Left kidney (tissue), 8 donors: ENCODE measurements at places on chromosomes 11 and 22.

- DNase-seq = peak; percentile 24
These were observed 1.2 kb downstream of the GUCD1 start for GRCh38 chr22:24553597-24554312.

DNA sequence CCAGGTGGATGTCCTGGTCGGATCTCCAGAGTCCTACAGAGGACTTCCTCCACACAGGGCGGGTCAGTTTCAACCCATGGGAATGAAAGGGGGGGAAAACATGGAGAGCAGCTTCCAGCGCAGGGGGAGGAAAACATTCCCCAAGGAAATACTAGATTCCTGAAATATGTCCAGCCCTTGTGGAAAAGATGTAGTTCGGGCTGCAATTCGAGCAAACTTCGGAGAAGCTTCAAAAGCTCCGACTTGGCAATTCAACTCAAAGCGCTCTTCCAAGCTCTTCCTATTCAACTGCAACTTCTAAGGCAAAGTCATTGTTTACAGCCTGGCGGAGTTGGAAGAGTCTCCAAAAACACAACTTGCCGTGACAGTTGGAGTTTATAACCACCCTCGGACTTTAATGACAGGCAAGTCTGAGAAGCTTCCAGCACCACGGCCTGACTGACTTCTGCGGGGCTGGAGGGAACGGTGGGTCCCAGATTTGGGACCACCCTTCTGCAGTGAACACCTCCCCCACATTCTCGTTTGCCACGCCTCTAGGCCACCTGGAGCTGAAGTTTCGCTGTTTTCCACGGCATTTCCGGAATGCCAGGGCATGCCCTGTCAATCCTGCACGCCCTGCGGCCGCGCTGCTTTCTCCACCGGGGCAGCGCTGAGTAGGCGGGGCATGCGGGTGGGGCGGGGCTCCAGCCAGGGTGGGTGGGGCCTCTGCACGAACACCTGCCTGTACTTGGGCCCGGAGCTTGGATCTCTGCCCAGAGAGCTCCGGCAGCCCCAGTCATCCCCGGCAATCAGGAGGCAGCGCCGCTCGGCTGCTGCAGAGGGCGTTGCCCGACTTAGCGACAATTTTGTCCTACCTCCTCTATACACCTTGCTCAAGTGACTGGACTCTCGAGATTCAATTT lies 49.0 kb upstream of the BIRC3 start:
- peak; percentile 82 for DNase-seq

DNA sequence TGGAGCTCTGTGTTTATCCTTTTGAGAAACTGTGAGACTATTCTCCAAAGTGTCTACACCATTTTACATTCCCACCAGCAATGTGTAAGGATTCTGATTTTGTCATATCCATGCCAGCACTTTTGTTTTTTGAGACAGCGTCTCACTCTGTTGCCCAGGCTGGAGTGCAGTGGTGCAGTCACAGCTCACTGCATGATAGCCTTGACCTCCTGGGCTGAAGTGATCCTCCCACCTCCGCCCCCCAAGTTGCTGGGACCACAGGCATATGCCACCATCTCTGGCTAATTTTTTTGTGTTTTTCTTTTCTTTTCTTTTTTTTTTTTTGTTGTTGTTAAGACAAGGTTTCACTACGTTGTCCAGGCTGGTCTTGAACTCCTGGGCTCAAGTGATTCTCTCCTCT lies 35.3 kb downstream of the PPP6R3 start:
- DNase-seq = no peak

DNA sequence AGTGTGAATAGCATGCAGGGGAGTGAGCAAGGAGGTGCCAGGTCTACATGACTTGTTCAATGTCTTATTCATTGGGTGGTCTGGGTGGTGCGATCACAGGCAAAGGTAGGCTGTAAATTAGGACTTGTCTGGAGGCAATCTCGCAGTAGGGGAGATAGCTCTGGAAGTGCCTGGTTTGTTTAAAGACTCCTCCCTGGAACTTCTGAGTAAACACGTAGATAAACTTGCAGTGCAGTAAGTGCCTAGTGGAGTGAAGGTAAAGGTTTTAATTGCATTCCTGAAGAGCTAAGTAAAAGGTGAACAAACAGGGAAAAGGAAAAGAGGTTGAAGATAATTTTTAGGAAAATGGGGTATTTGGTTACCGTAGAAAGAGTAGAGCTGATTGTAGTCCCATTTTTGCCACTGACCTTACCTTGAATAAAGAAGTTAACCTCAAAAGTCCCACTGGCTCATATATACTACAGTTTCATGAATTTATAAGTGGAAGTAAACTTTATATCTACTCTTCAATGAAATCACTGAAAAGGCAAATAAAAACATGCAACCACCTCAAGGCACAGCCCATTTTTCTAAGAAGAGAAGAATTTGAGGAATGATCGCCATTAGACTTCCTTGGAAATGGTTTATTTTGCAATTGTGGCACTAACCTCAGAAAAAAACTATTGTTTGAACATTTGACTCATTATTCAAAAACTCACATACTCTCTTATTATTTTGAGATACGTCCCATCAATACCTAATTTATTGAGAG lies 44.3 kb downstream of the AASDHPPT start:
- DNase-seq = no peak

DNA sequence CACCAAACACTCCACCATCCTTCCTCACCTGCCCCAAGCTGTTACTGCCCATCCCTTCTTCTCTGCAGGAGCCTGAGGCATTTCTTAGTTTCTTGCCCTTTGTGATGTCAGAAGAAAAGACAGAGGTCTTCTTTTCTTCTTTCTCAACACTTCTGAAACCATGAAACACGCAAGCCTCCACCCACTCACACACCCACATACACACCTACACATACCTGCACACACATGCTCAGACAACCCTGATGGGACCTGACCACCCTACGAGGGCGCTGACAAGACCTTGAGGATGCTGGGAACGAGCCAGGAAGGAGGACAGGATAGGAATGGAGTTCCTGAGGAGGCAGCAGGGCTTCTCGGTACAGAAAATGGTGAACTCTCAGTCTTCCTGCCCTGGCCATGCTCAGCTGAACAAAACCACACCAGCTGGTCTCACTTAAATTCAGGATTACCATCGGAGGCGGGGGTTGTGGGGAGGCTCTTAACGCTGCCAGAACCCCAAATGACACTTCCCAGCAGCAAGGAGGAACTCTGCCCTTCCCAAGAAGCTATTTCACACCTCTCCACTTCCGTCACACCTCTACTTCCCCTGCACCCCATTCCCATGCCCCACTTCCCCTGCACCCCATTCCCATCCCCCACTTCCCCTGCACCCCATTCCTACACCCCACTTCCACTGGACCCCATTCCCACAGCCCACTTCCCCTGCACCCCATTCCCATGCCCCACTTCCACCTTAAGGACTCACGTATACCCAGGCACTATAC lies 41.0 kb downstream of the CSF2RB start:
- DNase-seq = no peak

GRCh38 chr11:113023228-113023627 lies 62.0 kb downstream of the NCAM1 start:
- no peak for DNase-seq

GRCh38 chr11:117793583-117793982 lies 3.4 kb downstream of the DSCAML1 start:
- DNase-seq = no peak

GRCh38 chr11:64007629-64008282 lies 21.5 kb downstream of the OTUB1 start:
- no peak for DNase-seq

DNA sequence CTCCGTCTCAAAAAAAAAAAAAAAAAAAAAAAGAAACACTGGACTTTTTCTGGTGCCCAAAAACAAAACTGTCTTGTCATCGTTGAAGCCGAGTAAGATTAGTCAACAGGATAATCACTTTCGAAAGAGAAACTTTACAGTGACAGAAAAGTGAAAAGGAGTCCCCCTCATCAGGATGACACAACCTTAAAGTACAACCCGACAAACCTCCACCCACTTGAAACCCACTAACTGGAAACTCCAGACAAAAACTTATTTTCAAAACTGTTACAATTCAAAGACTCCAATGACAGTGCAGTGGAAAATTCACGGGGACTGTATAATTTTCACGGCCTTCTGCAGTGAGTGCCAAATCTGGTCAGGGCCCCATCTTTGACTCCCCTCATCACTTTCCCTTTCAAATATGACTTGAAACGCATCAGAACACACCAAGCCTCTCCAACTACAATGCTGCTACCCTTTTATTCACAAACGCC lies 1.3 kb downstream of the DENND5A start:
- no peak for DNase-seq

DNA sequence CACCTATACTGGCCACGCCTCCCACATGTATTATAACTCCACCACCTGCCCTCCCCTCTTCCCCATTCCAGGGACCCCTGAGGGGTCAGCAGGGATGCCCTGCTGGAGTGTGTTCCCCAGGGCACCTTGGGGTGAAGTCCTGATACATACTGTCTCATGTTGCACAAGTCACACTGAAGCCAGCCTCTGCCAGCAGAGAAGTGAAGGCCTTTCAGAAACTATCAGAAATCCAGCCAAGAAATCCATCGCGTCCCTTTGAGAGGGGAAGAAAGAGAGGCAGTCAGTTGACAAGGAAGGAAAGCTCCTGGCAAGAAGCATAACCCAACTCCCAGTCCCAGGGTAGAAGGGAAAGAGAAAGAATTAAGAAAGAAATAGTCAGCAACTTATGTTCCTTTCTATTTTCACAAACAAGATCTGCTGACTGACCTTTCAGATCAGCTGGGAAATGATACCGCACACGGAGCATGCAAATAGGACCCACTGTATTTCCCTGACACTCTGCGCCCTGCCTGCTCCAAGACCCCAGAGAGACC lies 45.2 kb downstream of the SC5D start:
- no peak for DNase-seq

- no peak for DNase-seq
These were observed 934.2 kb downstream of the BRD1 start for GRCh38 chr22:48893288-48894063.

DNA sequence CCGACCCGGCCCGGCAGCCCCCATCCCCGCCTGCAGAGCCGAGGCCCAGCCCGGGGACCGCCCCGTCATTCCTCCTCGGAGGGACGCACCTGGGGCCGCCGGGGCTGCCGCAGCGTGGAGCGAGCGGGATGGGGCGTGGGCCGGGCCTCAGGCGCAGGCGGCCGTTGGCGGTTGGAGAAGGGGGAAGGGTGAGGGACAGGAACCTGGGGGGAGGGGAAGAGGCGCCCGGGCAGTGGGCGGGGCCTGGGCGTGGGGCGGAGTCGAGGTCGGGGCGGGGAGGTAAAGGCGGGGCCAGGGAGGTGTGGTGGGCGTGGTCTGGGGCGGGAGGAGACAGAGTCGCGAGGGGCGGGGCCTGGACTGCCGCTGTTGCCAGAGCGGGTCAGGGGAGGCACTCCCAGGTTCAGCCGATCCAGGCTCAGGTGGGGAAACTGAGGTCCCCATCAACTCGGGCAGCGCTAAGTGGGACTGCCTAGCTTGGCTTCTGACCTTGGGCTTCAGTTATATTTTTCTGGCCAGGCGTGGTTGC lies at the start of gene TESMIN:
TSS of gene TESMIN (minus strand) at position 190 of the 526 bp plus-strand sequence. CDS start 860 bp downstream, outside the sequence.
- peak; percentile 79 for DNase-seq

DNA sequence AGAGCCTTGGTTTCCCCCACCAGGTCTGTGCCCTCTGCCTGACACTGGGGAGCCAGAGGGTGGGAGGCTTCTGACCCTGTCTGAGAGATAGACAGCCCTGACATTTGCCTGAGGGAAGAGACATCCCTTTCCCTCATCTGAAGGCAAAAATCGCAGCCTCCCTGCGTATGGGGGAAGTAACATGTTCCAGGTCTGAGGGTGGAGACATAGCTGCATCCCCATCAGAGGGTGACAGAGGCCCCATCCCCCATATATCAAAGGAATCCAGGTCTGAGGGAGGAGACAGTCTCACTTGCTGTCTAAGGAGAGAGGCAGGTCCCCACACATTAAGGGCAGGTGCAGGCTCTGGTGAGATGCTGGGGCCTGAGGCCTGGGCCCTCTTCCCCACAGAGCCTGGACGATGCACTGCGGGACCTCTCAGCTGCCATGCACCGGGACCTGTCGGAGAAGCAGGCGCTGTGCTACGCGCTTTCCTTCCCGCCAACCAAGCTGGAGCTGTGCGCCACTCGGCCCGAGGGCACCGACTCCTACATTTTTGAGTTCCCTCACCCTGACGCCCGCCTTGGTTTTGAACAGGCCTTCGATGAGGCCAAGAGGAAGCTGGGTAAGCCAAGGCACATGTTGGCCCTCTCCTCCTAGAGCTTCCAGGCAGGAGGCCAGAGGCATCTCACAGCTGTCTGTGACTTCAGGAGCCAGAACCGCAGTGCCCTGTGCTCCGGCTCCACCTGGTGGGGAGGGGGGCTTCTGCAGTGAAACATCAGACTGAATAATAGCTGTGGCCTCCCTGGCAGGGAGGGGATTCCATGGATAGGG lies 16.1 kb upstream of the RELT start:
- DNase-seq = no peak

DNA sequence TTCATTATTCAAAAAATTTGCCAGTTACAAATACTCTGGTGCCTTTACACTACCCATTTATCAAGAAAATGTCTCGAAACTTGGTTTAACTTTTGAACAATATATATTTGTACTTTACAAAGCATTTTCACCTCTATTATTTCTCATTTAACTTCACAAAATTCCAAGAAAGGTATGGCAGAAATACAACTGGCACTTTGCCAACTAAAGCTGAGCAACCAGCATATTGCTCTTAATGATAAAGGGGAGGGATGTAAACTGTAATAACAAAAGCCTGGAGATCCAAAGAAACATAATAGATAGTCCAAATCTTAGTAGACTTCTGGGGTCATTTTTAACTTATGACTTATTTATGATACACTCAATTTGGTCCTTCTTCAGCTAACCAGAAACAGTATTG lies 7.7 kb downstream of the PITPNB start:
- no peak for DNase-seq

DNA sequence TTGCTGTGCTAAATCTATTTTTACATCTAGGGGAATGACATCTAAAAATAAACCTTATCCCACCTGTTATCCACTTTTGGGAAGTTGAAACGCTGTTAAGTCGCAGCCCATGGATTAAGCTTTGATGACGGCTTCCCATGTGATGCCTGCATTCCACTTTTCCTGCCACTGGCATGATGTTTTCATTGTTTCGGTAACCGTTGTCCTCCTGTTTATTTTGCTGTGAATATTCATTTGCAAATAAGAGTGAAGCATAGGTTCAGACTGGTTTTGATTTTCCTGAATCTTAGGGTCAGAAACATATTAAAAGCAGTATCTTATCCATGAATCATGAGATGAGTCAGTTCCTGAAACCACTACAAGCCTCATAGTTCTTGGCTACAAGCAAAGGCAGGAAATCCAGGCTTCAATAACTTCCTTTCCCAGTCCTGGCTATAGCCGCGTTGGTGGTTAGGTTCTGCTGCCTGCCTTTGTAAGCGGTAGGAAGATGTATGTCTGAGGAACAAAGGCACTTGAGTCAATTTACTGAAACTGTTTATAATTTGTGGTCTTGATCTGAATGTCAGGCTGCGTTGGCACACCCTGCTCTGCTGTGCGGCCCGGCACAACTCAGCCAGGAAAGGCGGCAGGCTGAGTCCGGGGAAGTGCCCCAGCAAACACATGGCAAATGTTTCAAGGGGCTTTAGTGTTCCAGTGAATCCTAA lies 19.4 kb downstream of the TEAD1 start:
- no peak for DNase-seq

- DNase-seq = no peak
These were observed 101.7 kb downstream of the TEAD1 start for GRCh38 chr11:12775955-12776354.

- no peak for DNase-seq
These were observed 27.6 kb upstream of the BMAL1 start for GRCh38 chr11:13249992-13250391.

- no peak for DNase-seq
These were observed 55.9 kb downstream of the ZC3H12C start for GRCh38 chr11:110148775-110149744.
